ENCODE measurements at places on chromosomes 6 and 20.

GRCh38 chr20:14360416-14360815, 23.0 kb upstream of the FLRT3 start:
- no peak for DNase-seq

DNA sequence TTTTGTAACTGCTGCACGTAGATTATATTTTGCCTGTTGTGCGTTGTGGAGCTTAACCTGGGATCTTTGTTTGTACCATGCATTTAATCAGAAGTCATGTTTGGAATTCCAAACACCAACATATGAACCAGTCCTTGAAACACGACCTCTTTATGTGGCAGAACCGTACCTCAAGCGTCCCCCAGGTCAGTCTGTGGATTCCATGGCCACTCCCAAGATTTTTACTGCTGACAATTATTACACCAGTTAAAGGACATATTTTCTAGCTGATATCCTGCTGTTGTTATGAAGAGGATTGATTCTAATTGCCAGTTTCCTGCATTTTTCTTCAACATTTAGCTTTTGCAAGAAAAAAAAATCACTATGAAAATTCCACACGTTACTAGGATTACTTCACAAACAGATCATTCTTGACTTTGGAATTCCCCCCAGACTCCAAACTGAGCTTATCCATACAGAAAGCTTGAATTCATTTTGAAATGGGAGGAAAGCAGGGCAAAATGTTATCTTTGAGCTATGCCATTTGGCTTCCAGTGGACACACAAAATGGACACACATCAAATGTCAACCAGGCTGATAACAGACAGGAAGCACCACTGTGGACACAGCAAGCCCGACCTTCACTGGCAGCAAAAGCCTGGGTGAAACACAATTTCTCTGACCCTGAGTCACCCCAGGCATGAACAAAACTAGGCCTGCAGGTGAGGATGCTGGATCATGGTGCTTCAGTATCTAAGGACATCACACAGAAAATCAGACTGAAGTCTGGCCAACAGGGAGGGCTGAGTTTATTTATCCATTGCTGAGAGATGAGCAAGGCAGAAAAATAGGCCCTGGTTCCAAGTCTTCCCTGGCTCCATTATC, 542.9 kb upstream of the JAG1 start:
- no peak for DNase-seq

GRCh38 chr6:151228788-151229400, 10.9 kb upstream of the AKAP12 start:
- DNase-seq = no peak

GRCh38 chr6:122285292-122285913, 114.0 kb upstream of the HSF2 start:
- no peak for DNase-seq

DNA sequence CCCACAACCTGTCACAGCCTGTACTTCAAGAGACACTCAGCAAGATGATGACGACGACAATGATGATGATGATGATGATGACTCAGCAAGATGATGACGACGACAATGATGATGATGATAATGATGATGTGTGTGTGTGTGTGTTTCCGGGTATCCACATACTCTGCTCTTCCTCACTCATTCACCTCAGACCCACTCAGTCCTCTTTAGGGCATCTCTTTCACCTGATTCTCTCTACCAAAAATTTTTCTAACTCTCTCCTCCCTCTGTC, 1.2 kb upstream of the EIF6 start:
- DNase-seq = no peak

GRCh38 chr20:3080939-3081388, 3.6 kb downstream of the AVP start:
- no peak for DNase-seq

- DNase-seq = no peak
Observed at GRCh38 chr6:35040398-35040797, 100.7 kb downstream of the TCP11 start.

DNA sequence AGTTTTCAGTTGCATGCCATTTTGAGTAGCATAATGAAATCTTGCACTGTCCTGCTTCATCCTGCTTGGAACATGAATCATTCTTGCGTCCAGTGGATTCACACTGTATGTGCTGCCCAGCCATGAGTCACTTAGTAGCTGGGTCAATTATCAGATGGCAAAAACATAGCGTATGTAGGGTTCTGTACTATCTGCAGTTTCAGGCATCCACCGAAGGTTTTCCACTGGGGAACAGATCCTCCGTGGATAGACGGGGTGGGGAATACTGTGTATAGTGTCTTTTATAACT, 61.4 kb downstream of the IL22RA2 start:
- no peak for DNase-seq

- DNase-seq = no peak
Observed at GRCh38 chr20:54339093-54339492, 131.2 kb downstream of the PFDN4 start.
